A549 (cell line): ENCODE measurements at places on chromosomes 16 and 17. TPM values are rescaled to one million over a fixed set of nuclear protein-coding genes. Genes with fewer than 3 reads are reported as not detected.

The KRTAP2-1 gene
- not detected in 3 replicates for polyA plus RNA-seq

The TMEM204 gene
- not detected in 3 replicates for polyA plus RNA-seq

The BRICD5 gene
- 7.4 to 11.6 TPM (median 9.1 TPM) in 3 replicates for polyA plus RNA-seq

The NPIPB6 gene
- polyA plus RNA-seq, result 3.6 to 3.8 TPM (median 3.7 TPM) in 3 replicates

The KCNG4 gene
- polyA plus RNA-seq, result not detected in 3 replicates

The CDR2L gene
- polyA plus RNA-seq, result 26.9 to 34.0 TPM (median 30.0 TPM) in 3 replicates

The CACNG4 gene
- 9.8 to 10.4 TPM (median 10.2 TPM) in 3 replicates for polyA plus RNA-seq

The MYO15B gene
- 27.4 to 33.9 TPM (median 33.5 TPM) in 3 replicates for polyA plus RNA-seq

The KRTAP2-2 gene
- not detected in 3 replicates for polyA plus RNA-seq

The TBC1D3C gene
- not detected in 3 replicates for polyA plus RNA-seq

The ANKFN1 gene
- polyA plus RNA-seq, result not detected in 3 replicates

The C17orf78 gene
- polyA plus RNA-seq, result not detected in 3 replicates

The KRT20 gene
- not detected in 3 replicates for polyA plus RNA-seq

The DHX8 gene
- 32.0 to 33.9 TPM (median 33.2 TPM) in 3 replicates for polyA plus RNA-seq

The CHRNE gene
- polyA plus RNA-seq, result 0.12 to 0.14 TPM (median 0.13 TPM) in 3 replicates

The TEX14 gene
- polyA plus RNA-seq, result 0.03 to 0.08 TPM (median 0.04 TPM) in 3 replicates

The CD7 gene
- polyA plus RNA-seq, result not detected in 3 replicates

The KRT27 gene
- polyA plus RNA-seq, result not detected in 3 replicates

The PHKB gene
- polyA plus RNA-seq, result 33.2 to 40.0 TPM (median 36.3 TPM) in 3 replicates

The CRHR1 gene
- 0.12 TPM in 1 of 3 replicates, not detected in the others for polyA plus RNA-seq

The KRTAP2-3 gene
- polyA plus RNA-seq, result 0.10 TPM in 1 of 3 replicates, not detected in the others

The KRT39 gene
- not detected in 3 replicates for polyA plus RNA-seq

The KRTAP4-4 gene
- polyA plus RNA-seq, result not detected in 3 replicates

The DOC2B gene
- 0.27 to 0.30 TPM (median 0.28 TPM) in 3 replicates for polyA plus RNA-seq

The KRT23 gene
- polyA plus RNA-seq, result not detected in 3 replicates

The SSTR5 gene
- 0.06 TPM in 1 of 3 replicates, not detected in the others for polyA plus RNA-seq

The RBBP6 gene
- 24.7 to 28.7 TPM (median 25.0 TPM) in 3 replicates for polyA plus RNA-seq

The SETD1A gene
- 15.7 to 22.6 TPM (median 21.2 TPM) in 3 replicates for polyA plus RNA-seq

The ENKD1 gene
- polyA plus RNA-seq, result 11.1 to 12.6 TPM (median 12.2 TPM) in 3 replicates

The NHERF2 gene
- polyA plus RNA-seq, result 27.3 to 32.3 TPM (median 31.0 TPM) in 3 replicates

The IKZF3 gene
- not detected in 3 replicates for polyA plus RNA-seq

The FNDC8 gene
- not detected in 3 replicates for polyA plus RNA-seq

The KRT28 gene
- not detected in 3 replicates for polyA plus RNA-seq

The NLRC3 gene
- polyA plus RNA-seq, result 0.03 TPM in 1 of 3 replicates, not detected in the others

The KRTAP9-2 gene
- not detected in 3 replicates for polyA plus RNA-seq

The MBTPS1 gene
- polyA plus RNA-seq, result 47.5 to 52.8 TPM (median 50.3 TPM) in 3 replicates

The C17orf67 gene
- polyA plus RNA-seq, result 2.4 to 2.8 TPM (median 2.6 TPM) in 3 replicates

The METTL16 gene
- polyA plus RNA-seq, result 26.4 to 28.3 TPM (median 26.5 TPM) in 3 replicates

The TM4SF5 gene
- polyA plus RNA-seq, result 0.51 to 1.2 TPM (median 0.68 TPM) in 3 replicates

The HBZ gene
- not detected in 3 replicates for polyA plus RNA-seq

The TBX6 gene
- polyA plus RNA-seq, result 0.26 to 0.63 TPM (median 0.62 TPM) in 3 replicates

The STX1B gene
- 2.4 to 4.4 TPM (median 2.8 TPM) in 3 replicates for polyA plus RNA-seq
